HFF-Myc (cell line): ENCODE measurements at places on chromosomes 1 and 21.
A peak's percentile ranks its signal among the peaks of the same experiment; 100 is the strongest.

DNA sequence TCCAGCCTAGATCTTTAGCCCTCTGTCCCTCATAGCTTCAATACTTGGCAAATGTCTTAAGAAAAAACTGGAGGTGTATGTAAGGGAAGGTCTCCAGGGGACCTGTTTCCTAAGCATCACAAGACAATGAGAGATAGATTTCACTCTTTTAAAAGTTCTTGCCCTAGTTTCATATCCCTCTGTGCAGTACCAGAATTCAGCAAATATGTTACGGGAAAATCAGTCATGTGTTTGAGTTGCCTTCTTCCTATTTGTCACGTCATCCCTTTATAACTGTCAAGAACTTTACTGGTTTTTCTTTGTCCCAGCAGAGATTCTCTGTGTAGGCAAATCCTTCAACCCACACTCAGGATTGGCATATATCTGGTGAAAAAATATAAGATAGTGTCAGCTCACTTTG is 32.3 kb downstream of the DNASE2B start:
- no peak for DNase-seq

DNA sequence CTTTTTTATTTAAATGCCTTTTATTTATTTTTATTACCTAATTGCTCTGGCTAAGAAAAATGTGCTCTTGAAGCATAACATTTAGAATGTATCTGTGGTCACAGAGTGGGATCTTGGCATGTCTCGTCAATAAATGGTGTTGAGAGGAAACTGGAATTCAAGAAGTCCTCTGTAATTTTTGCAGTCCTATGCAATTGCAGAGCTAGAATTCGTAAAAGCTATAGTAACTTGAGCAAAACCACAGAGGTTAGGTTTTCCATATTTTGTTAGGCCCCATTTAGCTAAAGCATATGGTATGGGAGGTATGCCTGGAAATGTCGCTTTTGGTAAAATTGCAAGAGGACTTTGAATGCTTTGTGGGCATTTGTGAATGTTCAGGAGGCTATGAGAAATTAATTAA is 466.7 kb upstream of the NFIA start:
- DNase-seq, result no peak

DNA sequence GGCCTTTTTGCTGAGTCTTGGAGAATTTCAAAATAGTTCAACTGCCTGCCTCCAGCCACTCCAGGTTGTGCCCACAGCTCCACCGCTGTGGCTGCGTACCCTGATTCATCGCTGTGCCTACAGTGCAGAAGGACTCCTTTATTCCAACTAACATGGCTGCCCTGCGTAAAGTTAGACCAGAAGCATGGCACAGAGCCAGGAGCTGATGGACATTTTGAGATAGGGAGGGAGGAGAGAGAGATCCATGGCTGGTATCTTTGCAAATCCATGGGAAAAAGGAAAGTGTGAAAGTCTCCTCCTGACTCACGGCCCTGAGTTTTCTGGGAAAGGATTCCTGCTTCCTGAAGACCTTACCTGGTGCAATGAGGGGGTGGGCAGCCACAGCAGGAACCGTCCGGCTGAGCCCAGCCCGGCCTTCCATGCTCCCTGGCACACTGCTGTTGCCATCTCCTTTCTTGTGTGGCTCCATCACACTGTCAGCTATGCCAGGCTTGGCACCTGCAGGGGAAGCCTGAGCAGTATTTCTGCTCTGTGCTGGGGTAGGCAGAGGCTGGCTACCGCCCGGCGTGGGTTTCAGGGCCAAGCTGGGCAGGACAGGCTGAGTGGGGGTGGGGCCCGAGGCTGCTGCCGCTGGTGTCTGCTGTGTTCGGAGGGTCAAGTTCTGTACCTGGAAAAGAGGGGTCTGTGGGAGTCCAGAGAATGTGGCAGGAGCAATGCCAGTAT is 46.0 kb upstream of the A3GALT2 start:
- no peak for DNase-seq

DNA sequence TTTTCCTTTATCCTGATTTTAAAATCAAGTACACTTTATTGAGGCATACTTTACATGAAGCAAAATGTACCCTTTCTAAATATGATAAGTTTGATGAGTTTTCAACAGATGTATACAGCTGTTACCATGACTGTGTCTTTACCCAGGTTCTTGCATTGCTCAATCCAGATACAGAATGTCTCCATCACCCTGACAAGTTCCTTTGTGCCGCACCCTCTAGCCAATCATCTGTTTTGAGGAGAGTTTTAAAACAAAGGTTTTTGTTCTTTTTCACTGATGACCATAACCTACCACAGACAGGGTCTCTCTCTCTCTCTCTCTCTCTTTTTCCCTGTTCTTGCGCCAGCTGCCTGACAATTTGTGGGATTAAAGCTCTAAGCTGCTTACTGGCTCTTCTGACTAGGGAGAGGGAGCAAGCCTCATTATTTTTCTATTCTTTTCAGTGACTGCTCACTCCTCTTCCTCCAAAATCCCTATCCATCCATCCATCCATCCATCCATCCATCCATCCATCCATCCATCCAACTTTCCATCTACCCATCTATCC is 1.2 kb upstream of the KCNE1 start:
- no peak for DNase-seq

DNA sequence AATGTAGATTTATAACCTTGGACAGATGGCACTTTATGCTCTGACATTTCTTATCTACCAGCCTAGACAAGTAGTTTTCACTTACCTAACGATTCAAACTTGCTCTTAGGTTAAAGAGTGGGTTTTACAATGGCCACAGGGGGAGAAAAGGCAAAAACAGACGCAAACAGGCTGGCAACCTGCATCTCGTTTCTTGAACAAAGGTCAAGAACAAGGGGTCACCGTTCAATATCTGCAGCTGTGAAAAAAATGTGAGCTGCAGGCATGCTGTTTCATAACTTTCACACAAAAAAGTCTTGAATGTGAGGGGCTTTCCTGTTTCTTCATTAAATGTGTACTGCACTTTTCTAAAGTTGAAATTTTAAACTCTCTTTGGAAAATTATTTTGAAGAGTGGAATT is 49.4 kb downstream of the SYDE2 start:
- no peak for DNase-seq

DNA sequence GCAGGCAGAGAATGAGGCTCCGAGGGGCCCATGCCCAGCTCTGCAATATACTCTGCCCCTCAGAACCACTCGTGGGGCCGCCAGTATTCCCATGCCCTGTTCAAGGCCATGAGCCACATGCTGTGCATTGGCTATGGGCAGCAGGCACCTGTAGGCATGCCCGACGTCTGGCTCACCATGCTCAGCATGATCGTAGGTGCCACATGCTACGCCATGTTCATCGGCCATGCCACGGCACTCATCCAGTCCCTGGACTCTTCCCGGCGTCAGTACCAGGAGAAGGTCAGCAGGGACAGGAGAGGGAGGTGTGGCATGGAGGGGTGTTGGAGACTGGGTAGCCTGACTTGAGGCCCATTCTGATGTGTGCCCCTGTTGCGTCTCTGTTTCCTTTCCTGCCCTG is 7.2 kb downstream of the HCN3 start:
- DNase-seq, result no peak

- DNase-seq, result no peak
These were observed 10.0 kb downstream of the MROH7 start for GRCh38 chr1:54651608-54652007.

DNA sequence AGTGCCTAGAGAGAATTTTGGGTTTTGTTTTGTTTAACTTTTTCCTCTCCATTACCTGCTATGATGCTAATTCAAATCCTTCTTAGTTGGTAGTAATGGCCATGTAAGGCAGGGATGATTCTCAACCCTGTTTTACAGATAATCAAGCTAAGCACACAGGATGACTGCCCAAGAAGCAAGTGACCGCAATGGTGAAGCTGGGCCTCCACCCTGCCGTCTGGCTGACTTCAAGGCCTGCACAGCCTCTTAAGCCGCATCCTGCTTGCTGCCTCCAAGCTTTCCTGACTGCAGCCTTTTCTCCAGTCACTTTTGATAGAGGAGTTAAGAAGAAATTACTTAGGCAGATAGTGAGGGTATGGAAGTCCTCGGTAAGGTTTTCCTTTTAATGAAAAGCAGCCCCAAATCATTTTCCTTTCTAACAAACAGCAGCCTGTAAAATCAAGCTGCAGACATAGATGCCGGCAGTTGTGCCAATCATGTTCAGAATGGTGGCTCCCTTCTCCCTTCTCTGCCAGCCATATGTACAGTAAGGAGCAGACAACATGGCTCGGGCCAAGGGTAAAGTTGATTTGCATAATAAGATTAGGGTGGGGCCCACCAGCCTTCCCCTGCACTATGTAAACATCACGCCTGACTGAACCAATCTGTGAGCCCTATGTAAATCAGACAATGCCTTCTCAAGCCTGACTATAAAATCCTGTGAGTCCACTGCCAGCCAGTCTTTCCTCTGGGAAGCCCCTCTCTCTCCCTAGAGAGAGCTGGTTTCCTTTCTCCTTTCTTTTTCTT is 8.8 kb upstream of the CTBS start:
- peak; percentile 44 for DNase-seq

GRCh38 chr1:151832318-151832980 is 847 bp upstream of the RORC start:
- DNase-seq, result no peak

GRCh38 chr1:32447469-32448185 is 17.2 kb upstream of the ZBTB8B start:
- DNase-seq, result no peak
